ENCODE measurements at places on chromosomes 4 and X.
A peak's percentile ranks its signal among the peaks of the same experiment; 100 is the strongest.

DNA sequence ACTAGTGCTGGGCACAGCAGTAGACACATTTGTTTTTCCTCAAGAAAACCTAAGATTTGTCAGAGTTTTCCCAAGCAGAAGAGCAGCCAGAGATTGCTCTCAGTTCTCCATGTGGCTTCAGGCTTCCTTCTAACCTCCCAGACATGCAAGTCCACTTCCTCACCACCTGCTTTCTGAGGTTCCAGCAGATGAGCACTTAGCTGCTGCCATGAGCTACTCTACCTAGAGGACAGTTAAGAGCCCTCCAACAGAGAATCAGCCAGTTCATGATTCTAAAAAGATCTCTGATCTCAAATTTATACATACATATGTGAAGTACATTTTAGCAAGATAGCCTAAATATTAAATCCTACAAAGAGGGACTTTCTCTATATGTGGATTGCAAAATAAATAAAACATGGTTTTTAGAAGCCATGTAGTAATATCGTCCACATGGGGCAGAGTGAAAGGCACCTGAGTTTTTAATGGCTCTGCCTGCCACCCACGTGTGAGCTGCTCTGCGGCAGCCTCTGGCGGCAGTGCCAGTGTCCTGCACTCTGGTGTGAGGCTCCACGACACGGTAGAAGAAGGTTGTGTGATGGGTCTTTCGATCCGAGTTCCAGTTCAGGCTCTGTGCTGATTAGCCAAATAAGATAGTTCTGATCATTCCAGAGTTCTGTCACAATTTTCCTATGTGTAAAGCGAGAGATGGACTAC is 10.3 kb downstream of the CYP4V2 start:
- peak; percentile 42 for DNase-seq

GRCh38 chr4:110886856-110887255 is 264.0 kb upstream of the PITX2 start:
- no peak for DNase-seq

- no peak for DNase-seq
Observed at GRCh38 chr4:184250795-184251669, 33.4 kb upstream of the ENPP6 start.

DNA sequence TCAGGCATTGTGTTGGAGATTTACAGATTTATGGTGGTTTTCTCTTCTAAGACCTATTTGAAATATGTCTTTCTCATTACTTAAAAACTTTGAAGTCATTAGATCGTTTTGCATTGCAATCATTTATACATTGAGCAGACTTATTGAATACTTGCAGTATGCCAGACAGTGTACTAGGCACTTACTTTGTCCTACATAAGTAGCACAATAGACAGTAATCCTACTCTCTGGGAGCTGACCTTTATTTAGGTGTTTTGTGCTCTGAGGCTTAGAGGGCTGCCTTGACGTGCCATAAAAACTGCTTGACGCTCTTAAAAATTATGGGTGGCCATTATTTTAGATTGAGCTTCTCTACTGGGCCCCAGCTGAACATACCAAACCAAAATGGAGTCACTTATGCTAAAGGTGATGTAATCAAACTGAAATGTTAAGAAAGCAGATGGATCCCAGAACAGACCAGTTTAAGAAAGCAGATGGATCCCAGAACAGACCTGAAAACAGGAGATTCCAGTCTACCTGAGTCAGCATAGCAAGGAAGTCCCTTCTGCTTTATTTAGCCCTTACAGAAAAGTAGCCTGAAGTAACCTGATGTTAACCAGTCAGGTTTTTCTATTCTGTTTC is 42.4 kb downstream of the PTTG2 start:
- DNase-seq: no peak

GRCh38 chr4:174828845-174829701 is at the start of gene GLRA3:
GLRA3 (minus strand) TSS chr4:174829247; CDS start chr4:174828811, 436 bp downstream.
- no peak for DNase-seq

GRCh38 chr4:33493231-33493630 is 2751.1 kb downstream of the ARAP2 start:
- no peak for DNase-seq

DNA sequence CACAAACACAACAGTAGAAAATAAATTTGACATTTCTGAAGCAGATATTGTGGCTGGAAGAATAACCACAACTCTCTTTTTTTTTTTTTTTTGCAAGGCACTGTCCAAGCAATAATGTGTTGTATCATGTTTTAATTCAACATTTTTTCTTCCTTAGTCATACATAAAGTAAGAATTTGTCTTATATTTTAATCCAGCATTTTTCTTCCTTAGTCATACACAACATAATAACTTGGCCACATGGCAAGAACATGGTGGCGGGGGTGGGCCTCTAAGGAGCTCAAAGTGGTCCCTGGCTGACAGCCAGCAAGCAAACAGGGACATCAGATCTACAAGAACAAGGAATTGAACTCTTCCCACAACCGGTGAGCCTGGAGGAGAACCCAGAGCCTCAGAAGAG is 20.2 kb downstream of the FBXW7 start:
- DNase-seq: no peak

- no peak for DNase-seq
Observed at GRCh38 chr4:106615410-106615945, 246.9 kb upstream of the GIMD1 start.

DNA sequence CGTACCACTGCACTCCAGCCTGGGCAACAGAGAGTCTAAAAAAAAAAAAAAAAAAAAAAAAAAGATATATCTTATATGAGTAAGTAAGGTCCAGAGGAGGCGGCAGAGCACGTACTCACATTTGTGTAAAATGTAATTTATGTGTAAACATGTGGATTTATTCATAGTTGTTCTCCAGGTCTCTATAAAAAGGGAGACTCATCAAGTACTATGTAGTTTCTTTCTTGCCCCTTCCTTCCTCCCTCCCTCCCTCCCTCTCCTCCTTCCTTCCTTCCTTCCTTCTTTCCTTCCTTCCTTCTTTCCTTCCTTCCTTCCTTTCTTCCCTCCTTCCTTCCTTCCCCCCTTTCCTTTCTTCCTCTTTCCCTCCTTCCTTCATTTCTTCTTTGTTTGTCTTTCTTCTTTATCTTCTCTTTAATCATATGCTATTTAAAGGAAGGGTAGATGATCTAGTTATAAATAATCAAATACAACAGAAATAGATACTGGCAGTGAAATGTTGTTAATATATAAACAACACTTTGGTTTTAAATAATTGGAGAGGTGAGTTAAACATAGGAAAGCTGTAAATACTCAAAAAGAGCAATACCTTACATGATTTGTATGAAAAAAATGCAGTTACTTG is 344.8 kb downstream of the ANK2 start:
- no peak for DNase-seq

- DNase-seq: no peak
Observed at GRCh38 chrX:51420610-51421009, 75.8 kb downstream of the NUDT11 start.

DNA sequence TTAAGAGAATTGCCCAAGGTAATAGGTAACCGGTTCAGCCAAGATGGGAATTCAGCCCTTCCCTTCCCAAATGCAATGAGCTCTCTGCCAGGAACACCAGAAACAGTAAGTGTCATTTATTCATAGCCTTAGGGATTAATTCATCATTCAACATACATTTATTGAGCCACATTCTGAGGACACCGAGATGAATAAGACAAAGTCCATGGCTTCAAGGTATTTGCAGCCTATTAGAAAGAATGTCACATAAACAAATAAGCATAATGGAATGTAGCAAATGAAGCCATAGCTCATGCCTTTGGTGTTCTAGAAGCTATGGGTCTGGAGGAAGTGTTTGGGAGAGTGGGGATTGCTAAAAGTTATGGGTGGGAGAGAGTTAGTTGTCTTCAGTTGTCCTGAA is 6.3 kb upstream of the TAB3 start:
- no peak for DNase-seq

DNA sequence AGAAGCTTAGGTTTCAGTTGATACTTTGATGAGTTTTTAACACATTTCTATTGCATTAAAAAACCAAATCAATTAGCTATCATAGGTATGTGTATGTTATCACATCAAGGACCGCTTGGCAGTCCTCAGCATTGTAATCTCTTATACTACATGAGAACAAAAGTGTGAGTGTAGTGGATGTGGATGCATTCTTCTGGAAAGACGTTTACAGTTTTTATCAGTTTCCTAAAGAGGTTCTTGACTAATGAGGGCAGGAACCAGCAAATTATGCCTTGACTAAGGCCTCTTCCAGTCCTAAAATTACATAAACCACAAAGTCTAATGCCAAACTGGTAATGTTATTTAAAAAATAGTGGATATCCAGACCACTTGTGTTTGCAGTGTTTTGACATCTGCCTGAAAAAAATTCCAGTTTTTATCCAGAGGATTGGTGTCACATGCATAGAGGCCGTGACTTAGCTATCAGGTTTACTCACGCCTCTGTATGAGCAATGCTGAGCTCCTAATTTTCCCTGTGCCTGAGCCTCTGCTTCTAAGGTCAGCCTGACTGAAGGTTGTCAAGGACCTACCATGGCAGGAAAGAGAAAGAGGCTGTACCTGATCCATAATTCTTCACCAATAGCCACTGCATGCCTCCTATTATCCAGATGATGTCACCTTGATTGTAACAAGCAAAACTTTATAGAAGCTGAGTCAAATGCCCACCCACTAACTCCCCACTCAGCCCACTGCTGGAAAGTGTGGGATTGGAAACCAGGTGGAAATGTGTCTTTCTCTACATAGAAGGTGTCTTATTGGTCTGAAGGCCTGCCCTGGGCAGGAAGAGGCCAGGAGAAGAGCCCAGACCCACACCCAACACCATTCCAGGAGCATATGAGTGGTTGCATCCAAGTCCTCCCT is 68.7 kb downstream of the ENPP6 start:
- no peak for DNase-seq

GRCh38 chr4:1630266-1630665 is 53.8 kb downstream of the FAM53A start:
- no peak for DNase-seq

- no peak for DNase-seq
Observed at GRCh38 chr4:72631296-72631695, 62.3 kb upstream of the ADAMTS3 start.
